ENCODE measurements at places on chromosomes 16 and 17. TPM values are rescaled to one million over a fixed set of nuclear protein-coding genes. Genes with fewer than 3 reads are reported as not detected.

DNA sequence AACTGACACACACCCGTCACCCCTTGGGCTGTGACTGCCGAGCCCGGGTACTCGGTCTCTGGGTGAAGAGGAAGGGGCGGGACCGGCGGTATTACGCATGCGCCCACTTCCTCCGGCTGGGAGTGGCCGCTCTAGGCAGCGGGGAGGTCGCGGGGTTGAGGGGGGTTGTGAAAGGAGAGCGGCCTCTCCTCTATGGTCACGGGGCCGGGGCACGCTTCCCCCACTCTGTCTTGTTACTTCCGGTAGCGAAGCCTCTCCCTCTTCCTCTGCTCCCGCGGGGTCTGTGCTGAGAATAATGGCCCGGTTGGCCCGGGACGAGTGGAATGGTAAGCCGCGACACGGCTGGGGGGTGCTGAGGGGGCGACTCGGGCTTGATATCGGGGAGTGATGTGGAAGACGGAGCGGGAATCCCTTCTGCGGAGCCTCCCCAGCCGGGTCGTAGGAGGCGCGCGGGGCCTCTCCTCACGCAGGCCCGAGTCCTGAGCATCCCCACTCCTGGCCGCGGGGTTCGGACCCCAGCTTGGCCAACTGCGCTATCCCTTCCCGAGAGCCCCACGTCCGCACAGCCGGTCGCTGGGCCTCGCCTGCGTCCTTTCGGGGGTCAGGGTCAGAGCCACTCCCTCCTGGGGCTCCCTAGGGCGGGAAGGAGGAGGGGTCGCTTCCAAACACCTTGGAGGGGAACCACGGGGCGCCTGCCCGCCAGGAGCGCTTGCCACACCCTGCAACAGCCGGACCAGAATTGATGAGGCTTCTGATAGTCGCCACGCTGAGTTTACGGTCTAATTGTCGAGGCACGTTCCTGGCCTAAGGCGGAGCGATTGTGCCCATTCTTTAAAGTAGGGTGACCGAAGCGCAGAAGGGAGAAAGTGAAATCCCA, at the start of gene BFAR:
TSS of gene BFAR (plus strand) at position 259 of the 877 bp plus-strand sequence. CDS start 11,396 bp downstream, outside the sequence.
- peak; percentile 97 for DNase-seq

Gene PROCA1
- 2.2 TPM for polyA plus RNA-seq

Gene RAC3
- polyA plus RNA-seq: 6.4 TPM

DNA sequence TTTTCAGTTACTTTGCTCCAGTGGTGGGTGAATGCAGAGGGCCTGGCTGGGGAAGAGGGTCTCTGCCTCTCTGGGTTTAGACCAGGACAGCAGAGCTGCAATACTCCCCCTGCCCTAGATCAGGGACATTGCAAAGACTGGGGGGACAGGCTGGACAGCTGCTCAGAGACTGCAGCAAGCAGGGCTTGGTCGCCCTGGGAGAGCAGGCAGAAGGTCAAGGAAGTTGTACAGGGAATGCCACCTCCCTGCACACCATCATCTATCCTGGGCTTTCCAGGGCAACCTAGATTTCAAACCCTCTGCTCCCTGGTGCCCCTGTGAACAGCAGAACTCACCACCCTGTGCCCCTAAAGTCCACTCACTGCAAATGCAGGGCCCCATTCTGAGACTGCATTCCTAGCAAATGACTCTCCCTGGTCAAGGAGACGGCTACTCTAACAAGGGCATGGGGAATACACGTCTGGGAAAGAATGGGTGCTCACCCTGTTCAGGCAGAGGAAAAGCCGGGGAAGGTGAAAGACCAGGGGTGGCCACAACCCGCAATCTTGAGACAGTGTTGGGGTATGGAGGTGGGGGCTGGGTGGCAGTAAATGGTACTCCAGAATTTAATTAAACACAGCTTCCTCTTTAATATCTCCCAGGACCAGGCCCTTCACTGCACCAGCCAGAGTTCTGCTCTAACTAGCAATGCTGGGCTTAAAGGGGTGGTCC, 1.0 kb downstream of the KIFC3 start:
- DNase-seq: no peak

DNA sequence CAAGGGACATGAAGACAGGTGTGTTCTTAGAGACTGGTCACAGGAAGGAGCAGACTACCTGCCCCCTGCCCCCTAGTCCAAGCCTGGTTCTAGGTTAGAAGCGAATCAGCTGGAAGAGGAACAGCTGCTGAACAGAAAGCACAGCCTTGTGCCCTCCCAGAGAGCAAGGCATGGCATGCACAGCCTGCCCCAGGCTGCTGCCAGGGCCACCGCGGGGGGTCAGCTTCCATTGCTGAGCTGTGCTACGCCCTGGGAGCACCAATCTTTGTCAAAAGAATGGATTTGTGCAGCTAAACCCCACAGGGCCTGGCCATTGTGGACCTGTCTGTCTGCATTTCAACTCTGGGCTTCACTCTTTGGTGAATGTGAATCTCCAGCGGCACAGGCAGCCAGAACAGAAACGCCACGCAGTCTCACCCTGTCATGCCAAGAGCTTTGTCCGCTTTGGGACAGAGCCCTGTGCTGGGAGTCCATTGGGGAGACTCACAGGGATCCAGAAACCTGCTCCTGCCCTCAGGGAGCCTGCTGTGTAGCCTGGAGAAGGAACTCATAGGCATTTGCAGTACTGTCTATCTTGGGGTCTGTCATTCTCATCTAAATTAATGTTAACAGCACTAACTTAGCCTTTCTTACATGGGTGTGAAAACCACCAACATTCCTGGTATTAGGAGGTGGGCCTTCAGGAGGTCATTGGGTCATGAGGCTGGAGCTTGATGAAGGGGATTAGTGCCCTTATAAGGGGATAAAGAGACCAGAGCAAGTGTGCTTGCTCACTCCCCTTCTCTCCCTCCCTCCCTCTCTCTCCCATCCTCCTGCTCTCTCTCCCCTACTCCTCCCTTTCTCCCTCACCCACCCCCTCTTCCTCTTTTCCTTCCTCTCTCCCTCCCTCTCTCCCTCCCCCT, 25.6 kb upstream of the CDRT4 start:
- DNase-seq: no peak
